ENCODE measurements at places on chromosomes 1 and 21.

- peak; percentile 51 for DNase-seq
Observed at GRCh38 chr1:24502065-24502708, 449 bp upstream of the RCAN3 start.

- peak; percentile 76 for DNase-seq
Observed at GRCh38 chr1:236699366-236699765, 13.1 kb downstream of the ACTN2 start.

DNA sequence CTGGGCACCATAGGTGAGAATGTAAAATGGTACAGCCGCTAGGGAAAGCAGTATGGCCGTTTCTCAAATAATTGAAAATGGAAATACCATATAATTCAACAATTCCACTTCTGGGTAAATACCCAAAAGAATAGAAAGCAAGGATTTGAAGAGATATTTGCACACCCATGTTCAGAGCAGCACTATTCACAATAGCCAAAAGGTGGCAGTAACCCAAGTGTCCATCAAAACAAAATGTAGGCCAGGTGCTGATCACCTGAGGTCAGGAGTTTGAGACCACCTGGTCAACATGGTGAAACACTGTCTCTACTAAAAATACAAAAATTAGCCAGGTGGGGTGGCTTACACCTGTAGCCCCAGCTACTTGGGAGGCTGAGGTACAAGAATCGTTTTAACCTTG, 62.1 kb downstream of the OLIG1 start:
- DNase-seq: no peak

DNA sequence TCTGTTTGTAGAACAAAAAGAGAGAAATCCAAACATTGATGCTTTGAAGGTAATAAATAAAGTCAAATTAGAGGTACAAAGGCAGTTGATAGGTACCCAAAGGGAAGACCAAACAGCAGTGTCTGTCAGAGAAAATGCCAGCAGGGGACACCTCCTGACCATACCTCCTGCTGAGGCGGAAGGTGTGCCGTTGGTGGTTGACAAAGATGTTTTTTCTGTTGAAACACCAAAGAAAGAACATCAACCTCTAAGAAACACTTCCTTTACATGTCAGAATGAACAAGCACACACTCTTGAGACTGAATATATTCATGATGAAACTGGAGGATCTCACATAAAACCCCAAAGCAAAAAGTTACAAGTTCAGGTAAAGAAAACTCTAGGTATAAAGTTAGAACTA, 128.3 kb downstream of the MACF1 start:
- no peak for DNase-seq

GRCh38 chr1:121546830-121547591, 362.2 kb downstream of the SRGAP2C start:
- DNase-seq: peak; percentile 32

DNA sequence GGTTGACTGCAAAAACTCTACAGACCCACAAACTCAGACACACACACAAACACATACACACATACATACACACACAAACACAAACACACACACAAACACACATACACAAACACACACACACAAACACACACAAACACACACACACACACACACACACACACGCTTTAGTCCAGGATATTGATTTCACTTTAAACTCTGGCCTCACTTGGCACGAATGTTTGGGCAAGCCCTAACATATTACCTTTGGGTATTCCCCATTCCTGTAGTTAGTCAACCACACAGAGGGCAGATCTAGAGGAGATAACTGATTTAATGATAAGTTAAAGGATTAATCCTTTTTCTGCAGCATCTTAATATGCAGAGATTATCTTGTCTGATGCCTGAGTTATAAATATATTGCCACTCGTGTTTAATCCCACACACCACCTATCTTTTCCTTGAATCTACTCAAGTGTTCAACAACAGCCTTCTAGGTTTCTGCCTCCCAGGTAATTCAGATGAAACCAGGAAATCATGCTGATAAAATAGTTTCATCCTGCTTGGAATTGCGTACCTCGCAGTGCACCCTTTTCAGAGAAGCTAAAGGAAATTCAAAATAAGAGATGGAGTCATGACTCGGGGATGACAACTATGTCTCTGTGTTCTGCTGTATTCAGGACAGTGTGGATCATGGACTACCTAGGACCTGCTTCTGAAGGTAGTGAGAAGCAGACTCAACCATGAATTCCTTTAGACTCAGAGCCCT, 14.5 kb upstream of the RUNX1 start:
- no peak for DNase-seq

DNA sequence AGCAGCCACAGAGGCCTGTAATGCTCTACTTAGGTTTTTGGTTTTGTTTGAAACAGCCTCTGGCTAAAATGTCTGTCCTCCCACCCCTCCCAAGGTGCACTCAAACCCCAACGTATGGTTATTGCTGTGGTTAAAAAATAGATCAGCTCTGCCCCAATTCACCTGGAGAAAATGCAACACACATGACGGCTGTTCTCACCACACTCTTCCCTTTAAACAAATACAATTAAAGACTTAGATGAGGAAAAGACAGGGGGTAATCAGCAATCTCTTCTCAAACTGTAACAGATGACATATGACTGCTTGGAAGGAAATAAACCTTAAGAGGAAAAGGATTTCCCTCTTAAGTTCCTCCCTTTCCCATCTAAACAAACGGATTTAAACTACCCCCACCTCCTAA, 6.2 kb upstream of the MTMR11 start:
- DNase-seq: no peak

GRCh38 chr1:178461104-178461503, 35.7 kb downstream of the CLEC20A start:
- no peak for DNase-seq

- no peak for DNase-seq
Observed at GRCh38 chr1:221573756-221574155, 168.1 kb downstream of the DUSP10 start.

DNA sequence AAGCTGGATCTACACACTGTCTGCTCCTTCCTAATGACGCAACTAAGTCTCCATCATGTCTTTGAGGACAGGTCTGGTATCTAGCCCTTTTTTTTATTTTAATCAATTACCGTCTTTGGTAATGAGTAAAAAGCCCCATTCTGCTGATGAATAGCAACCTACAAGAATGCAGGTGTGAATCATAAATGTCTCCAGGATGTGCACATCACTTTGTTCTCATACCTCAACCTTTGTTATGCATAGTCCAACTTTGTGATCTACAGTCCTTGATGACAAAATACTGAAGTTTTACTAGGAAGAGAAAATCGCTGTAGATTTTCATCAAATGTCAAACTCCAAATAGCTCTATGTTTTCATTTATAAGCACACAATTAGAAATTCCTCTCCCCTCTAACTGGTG, 39.3 kb downstream of the PLPPR5 start:
- no peak for DNase-seq

GRCh38 chr1:203167026-203167912, 8.4 kb downstream of the MYBPH start:
- no peak for DNase-seq

- DNase-seq: no peak
Observed at GRCh38 chr1:217968085-217968484, 317.0 kb upstream of the RRP15 start.

- DNase-seq: peak; percentile 88
Observed at GRCh38 chr21:45403825-45404729, 888 bp upstream of the COL18A1 start.

- DNase-seq: no peak
Observed at GRCh38 chr1:85146972-85147359, 53.9 kb downstream of the SYDE2 start.

GRCh38 chr1:7401814-7402547, 369.1 kb upstream of the VAMP3 start:
- DNase-seq: peak; percentile 96

DNA sequence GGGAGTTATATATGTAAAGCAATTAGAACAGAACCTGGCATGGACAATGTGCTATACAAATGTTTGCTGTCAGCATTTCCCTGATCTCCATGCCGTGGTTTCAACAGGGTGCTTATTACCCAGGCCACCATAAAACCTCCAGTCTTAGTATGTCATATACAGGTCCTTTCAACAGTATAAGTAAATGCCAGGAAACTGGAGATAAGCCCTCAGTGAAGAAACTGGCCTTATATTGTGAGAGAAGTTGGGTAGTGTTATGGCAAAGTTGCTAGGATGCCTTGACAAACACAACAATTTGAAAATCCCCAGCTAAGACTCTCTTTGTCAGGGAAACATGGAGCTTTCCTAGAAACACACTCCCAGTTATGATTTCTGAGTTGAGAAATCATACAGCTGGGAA, 850.2 kb upstream of the ADAMTS5 start:
- DNase-seq: peak; percentile 95

Data from umbilical cord (tissue), 2 donors.